Cortex of kidney (tissue), 1 donor: ENCODE measurements at places on chromosomes 1 and 21.

- no peak for DNase-seq
Measured at GRCh38 chr1:39098546-39099250, 72.5 kb downstream of the NDUFS5 start.

DNA sequence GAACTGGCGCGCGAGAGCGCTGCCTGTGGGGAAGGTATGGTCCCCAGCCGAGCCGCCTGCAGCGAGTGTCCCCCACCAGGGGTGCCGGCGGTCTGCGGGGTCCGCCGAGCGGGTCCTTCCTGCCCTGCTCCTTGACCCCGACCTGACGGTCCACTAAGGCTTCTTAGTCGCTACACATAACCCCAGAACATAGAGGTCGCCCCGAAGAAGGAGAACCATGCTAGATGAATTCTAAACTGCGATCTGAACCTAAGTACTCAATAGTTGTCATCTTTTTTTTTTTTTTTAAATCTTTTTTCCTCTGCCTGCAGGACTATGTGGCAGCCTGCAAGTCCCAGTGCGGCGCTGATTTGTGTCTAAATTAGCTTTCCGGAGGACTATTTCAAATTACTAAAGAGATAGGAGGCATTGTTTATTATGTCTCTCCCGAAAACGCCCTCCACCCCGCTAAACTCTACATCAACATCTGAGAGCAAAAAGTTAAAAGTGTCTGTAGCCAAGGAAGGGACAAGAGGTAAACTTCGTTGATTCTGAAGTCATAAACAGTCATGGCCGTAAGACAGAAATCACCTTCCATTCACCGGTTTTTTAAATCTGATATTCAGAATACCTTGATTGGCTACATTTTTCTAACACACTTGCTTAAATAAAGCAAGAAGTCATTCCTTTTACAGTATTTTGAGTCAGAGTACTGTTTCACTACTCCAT lies 476 bp downstream of the AXDND1 start:
- no peak for DNase-seq

GRCh38 chr21:36059823-36060158 lies 535 bp downstream of the SETD4 start:
- no peak for DNase-seq

GRCh38 chr1:85975912-85976371 lies 180.6 kb downstream of the COL24A1 start:
- DNase-seq, result no peak

DNA sequence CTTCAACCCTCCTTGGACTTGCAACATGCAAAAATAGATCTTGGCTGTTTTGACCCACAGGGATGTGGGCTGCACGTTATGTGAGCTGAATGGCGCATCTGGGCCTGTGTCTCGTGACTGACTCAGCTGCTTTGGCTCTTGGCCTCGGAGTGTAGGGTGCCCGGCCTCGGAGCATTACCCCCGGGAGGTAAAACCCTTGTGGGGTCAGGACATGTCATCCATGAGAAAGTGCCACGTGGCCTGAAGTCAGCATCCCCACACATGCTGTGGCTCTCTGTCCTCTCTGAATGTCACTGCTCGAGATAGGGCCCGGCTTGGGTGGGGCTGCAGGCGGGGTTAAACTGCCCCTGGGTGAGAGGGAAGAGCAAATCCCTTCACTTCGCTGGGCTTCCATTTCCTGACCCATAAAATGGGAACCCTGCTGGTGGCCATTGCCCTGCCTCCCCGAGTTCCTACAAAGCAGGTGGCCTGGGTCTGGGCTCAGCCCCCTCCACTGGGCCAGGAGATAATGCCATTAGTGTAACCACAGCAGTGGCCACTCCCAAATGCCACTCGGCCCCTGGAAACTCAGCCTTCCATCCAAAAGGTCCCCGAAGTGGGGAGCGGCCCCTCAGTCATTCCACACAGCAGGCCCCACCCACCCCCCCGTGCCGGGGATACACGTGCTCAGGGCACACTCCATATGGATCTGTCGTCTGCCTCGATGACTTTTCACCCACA lies 22.8 kb upstream of the TSPEAR start:
- DNase-seq, result no peak

GRCh38 chr1:78591971-78592370 lies 28.3 kb upstream of the IFI44L start:
- no peak for DNase-seq

GRCh38 chr21:17746920-17747319 lies 72.2 kb downstream of the C21orf91 start:
- no peak for DNase-seq

DNA sequence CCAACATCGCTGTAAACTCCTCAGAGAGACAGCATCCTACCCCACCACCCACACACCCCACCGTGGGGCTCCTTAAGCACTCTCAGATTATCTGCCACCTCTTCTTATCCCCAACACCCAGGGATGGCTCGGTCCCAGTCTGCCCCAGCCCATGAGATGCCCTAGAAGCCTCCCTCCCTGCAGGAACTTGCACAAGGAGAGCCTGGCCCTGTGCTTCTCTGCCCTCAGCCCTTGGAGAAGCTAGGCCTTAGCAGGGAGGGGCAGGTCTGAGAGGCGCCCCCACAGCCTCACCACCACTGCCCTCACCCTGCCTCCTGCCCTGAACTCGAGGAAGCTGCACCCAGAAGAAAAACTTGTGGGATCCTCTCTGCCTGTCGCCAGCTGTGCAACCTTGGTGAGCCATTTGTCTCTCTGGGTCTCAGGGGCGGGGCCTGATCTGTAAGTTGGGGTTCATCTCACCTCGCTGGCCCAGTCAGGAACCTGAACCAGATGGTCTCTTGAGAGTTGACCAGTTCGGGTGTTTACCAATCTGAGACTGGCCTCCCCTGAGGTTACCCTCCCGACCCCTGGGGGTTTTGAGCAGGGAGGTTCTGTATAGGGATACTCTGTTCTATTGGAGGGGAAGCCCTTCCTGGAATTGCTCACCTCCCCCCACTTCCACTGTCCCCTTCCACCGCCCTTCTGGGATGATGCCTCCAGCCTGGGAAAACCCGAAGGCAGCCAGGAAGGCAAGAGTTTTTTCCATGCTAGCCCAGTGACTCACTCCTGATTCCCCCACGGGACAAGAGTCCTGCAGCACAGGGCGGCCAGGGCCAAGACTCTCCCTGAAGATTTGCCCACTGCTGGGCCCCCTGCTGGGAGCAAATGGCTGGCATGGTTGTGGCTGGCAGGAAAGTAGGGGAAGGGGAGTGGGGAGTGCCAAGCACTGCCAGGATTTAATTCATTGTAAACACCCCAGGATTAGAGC lies at the start of gene S100A3:
Gene S100A3, minus strand, starts transcription at position 537 of the 967 bp plus-strand sequence. CDS start 773 bp downstream, outside the sequence.
- no peak for DNase-seq
